ENCODE measurements at places on chromosomes 7 and 10. TPM values are rescaled to one million over a fixed set of nuclear protein-coding genes. Genes with fewer than 3 reads are reported as not detected.

Gene NPC1L1
- not detected for total RNA-seq

Gene KCNMA1
- total RNA-seq, result 2.3 TPM

DNA sequence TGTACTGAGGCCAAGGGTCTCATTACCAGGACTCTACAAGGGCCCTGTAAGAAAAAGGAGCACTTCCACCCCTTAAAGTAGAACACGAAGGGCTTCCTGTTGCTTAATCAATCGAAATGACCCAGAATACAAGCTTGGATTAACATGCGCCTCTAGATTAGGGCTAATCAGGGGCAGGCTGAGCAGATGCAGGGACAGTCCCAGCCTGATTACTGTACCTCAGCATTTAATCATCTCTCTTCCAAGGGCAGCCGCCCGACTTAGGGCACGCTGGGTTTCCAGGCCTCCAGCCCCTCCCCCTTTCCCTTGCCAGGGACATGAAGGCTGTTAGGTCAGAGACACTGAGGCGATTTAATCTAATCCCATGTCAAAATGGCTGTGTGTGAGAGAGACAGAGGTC is 138.6 kb downstream of the NRF1 start:
- no peak for DNase-seq

DNA sequence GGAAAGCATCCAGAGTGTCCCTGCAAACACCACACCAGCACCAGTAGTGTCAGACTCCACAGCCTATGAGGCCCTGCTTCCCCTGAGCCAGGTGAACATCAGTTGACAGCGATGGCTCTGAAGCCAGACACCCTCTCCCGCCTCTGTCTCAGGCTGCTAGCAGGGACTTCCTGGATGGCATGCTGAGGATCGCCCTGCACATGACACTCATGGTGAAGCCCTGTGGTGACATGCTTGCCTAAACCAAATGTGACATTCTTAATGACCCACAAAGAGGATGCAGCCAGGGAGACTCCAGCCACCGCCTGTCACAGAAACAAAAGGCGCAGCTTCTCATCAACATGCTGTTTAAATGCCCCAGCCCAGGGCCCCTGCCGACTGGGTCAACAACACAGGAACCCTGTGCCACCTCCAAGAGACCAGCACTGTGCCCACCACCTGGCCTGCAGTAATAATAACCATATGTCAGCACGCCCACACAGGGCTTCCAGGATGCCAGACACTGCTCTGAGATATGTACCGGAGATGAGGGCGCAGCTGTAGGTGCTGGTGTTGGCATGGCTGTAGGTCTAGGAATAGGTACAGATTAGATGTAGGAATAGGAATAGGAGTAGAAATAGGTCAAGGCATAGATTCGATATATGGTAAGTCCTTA is 81.3 kb downstream of the GRID1 start:
- peak; percentile 51 for DNase-seq

DNA sequence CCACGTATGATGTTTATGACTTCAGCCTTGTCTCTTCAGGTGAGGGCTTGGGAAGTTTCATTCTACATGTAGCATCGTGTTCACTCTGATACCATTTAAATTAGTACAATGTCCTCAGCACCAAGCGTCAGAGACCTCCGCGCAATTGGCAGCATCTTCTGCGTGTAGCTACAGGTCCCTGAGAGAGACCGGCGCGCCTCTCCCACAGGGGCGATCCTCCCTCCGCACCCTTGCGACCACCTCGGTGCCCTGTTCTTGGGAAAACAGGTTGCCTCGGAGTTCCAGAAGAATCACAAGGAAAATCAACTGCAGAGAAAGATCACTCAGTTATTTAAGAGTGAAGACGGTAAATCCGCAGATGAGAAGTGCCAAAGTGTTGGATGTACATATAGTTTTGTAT is 206.2 kb downstream of the GATA3 start:
- DNase-seq, result no peak

DNA sequence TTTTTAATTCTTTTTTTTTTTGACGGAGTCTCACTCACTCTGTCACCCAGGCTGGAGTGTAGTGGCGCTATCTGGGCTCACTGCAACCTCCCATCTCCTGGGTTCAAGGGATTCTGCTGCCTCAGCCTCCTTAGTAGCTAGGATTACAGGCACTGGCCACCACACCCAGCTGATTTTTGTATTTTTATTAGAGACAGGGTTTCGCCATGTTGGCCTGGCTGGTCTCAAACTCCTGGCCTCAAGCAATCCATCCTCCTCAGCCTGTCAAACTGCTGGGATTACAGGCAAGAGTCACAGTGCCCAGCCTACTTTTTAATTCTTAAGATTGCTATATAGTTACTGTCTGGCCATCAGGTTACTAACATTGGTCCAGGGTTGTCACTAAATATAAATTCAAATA is 59.6 kb downstream of the ZNF277 start:
- no peak for DNase-seq

GRCh38 chr10:101238732-101239105 is 9.5 kb upstream of the LBX1 start:
- no peak for DNase-seq
